ENCODE measurements at places on chromosomes 6 and 20.

DNA sequence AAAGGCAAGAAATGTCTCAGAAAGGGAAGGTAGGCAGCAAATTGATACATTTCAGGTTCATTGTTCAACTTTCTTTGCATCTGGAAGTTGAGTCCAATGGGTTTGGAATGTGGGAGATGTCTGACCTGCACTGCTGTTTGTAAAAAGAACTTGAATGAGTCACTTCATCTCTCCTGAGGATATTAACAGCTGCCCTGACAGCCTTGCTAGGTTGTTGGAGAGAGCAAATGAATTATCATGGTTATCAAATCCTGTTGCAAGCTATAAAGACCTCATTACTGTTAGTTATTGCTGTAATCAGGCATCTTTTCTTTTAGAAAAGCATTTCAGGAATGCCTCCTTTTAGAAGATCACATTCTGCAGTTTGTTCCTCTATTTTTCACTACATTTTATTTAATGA is 23.0 kb upstream of the FLRT3 start:
- DNase-seq, result no peak

- no peak for DNase-seq
Observed at GRCh38 chr20:6698056-6698455, 69.4 kb upstream of the BMP2 start.

DNA sequence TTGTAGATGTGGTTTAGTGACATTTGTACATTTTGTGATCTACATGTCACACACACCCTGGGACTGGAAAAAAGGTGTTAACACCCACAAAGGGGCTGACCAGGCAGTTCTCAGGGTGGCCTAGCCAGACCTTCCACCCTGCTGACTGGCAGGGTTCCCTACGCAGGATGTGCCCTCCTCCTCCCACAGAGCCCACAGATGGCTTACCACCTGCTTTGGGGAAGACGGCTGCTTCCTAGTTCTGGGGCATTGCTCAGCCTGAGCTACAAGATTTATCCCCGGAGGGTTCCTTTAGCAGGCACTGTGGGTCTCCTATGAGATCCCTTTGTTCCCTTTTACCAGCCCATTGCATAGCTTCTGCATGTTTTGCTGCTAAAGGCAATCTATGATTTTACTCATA is 35.1 kb downstream of the SNAP25 start:
- no peak for DNase-seq

- no peak for DNase-seq
Observed at GRCh38 chr20:39110819-39111136, 148.6 kb downstream of the DHX35 start.

GRCh38 chr6:106908386-106908840 is 66.1 kb downstream of the CD24 start:
- no peak for DNase-seq

DNA sequence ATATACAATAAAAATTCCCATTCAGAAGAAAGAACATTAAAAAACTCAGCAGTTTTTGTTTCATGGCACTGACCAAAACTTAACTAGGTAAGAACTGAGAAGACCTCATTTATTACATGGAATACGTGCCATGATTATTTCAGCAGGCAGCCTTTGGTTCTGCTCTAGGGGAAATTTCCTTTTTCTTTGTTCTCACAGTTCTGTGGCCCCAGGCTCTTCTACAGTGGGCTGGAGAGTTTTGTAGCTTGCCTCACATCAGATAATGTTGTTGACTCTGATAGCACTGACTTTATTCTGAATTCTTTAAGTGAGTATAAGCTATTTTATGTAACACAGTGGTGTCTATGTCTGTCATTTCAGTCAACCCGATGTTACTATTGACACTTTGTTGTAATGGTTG is 844.3 kb downstream of the TBC1D32 start:
- DNase-seq, result no peak

GRCh38 chr20:18727032-18727508 is 86.5 kb upstream of the SCP2D1 start:
- no peak for DNase-seq

DNA sequence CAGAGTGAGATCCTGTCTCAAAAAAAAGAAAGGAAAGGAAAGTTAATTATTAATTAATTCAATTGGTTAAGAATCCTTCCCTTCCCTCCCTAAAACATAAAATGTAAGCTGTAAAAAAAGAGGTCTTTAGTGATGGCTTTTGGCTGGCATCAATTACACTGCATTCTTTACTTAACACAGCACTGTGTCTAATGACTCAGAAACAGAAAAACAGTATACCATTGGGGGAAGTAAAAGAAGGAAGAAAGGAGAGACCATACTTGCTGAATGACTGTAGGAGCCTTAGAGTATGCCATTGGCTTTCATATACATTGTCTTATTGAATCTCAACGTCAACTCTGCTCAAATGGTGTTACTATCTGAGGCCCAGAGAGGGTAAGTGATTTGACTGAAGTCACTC is 18.3 kb upstream of the CITED2 start:
- no peak for DNase-seq

- no peak for DNase-seq
Observed at GRCh38 chr6:64482631-64483030, 847.0 kb downstream of the PHF3 start.

DNA sequence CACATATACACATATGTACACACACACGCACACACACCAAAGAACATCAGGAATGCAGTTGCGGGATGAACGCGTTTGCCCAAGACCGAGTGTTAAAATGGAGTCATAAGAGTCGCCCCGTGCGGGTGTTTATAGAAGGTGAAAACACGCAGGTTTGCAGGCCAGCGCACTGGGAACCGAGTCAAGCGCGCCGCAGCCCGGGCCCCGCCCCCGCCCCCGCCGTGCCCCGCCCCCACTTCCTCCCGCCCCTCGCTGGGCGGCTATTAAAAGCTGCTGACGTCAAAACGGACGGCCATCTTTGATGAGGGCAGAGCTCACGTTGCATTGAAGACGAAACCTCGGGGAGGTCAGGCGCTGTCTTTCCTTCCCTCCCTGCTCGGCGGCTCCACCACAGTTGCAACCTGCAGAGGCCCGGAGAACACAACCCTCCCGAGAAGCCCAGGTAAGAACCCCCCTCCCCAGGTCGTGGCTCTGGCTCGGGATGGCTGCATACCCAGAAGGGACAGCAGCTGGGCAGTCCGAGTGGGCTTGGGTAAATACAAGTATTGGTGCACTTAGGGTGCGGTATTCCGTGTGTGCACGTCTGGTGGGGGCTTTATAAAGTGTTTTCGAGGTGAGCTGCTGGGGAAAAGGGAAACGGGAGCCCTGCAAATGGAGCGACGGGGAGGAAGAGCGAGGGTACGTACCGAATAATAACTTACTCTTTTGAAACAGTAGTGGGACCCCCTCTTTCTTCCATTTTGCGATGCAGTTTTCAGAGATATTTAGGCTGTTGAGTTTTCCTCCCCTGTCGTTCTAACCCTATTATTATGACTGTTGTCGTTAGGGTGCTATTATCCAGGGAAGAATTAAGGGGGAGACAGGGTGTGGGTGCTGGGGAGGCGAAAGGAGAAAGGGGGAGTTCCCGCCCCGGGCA is at the start of gene SNAP25:
Gene SNAP25 (plus strand): TSS at position 295 of the 916 bp plus-strand sequence. CDS start 56,662 bp downstream, outside the sequence.
- DNase-seq, result peak; percentile 70

DNA sequence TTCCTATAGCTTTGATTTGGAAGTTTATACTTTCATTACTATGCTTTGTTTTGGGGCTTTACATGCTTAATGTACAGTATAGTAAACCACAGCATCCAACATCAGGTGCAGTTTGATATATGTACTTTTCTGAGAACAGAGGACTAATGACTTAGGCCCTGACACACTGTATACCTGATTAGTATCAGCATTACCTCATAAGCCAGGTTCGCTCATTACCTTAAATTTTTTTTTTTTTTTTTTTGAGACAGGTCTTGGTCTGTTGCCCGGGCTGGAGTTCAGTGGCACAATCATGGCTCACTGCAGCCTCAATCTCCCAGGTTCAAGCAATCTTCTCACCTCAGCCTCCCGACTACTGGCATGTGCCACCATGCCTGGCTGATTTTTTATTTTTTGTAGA is 28.4 kb downstream of the CD109 start:
- DNase-seq, result no peak

DNA sequence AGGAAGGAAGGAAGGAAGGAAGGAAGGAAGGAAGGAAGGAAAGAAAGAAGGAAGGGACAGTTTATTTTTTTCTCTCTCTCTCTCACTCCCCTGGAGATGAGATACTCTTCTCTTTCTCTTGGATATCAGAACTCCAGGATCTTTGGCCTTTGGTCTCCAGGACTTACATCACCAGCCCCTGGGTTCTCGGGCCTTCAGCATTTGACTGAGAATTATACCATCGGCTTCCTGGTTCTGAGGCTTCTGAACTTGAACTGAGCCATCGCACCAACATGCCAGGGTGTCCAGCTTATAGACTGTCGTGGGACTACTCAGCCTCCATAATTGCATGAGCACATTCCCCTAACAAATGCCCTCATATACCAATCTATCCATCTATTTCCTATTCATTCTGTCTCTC is 69.4 kb upstream of the NRSN1 start:
- no peak for DNase-seq

GRCh38 chr6:111828809-111829208 is 44.4 kb downstream of the FYN start:
- no peak for DNase-seq

- DNase-seq, result no peak
Observed at GRCh38 chr6:140205795-140206593, 831.5 kb upstream of the CITED2 start.

DNA sequence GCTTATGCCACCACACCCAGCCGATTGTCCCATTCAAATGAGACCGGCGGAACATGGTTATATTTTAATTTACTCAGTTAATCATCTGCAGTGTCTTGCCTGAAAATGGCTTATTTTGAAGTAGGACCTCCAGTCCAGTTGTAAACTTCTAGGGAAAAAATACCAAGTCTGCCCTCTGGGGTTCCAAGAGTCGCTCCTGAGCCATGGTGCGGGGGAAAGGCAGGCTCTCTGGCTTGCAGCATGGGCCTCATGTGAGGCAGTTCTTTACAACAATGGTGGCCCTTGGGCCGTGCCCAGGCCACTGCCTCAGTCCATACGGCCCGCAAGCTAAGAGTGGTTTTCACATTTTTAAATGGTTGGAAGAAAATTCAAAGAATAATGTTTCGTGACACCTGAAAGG is 62.7 kb upstream of the XRN2 start:
- no peak for DNase-seq

DNA sequence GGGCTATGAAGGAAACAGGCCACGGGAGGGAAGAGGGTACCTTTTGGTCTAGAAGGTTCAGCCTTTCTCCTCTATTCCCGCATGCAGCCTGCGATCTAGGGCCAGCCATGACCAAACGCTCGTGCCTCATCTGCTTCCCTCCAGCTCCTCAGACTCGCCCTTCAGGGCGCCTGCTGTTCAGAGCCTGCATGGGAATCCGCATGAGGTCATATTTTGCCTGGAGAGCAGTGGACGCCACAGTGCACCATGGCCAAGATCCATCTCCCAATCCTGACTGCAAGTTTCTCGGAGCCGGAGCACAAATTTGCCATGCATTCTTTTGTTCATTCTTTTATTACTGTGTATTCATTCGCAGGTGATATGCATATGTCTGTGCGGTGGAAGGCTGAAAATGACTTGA is 608.1 kb downstream of the QKI start:
- no peak for DNase-seq

GRCh38 chr6:39078695-39079094 is 30.1 kb downstream of the GLP1R start:
- no peak for DNase-seq

DNA sequence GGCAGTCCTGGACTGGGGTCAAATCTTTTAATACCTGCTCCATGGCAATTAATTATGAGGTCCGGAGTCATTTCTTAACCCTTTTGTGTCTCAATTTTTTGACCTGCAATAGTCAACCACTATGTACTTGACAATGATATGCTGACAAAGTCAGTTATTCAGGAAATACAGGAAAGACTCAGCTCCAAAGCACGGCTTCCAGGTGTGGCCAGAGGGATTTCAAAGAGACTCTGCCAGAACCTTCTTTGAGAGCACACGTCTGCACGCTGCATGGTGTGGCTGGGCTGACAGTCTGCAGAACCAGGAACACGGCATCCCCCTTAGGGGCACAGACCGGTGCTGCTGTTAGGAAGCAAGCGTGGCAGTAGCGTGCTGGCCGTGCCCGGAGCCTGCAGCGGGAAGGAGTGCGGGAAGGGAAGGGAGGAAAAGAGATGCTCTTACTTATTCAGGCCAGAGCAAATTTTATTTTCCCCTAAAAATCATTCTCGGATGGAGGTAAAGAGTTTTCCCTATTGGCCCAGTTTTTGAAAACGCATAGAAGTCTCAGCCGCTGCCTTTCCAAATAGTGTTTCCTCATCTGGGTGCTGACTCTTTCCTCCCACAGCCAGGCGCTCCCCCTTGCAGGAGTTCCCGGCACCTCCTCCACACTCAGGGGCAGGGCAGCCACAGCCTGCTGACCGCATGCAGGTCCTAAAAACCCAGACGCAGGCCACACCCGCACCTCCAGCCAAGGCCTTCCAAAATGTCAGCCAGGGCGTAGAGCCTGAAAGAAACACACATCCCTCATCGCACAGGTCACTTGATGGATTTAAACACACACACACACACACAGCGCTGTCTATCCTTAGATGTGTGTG is 187.4 kb upstream of the SNX9 start:
- DNase-seq, result no peak

GRCh38 chr20:6770786-6771100 is 3.3 kb downstream of the BMP2 start:
- DNase-seq, result no peak

DNA sequence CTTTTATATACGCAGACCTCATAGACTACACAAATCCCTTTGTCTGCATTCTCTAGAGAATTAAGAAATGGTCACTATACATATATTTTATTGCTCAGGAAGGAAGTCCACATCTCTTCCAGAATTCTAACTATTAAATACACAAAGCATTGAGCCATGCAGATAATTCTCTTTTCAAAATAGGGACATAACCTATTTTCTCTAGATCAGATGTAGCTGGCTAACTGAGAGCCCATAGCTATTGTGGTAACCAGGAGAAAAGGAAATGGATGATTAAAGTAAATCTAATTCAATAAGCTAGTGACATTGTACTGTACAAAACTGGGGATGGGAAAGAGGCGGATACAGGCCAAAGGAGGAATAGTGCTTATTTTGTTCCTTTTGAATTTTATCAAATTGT is 137.2 kb downstream of the BACH2 start:
- no peak for DNase-seq

DNA sequence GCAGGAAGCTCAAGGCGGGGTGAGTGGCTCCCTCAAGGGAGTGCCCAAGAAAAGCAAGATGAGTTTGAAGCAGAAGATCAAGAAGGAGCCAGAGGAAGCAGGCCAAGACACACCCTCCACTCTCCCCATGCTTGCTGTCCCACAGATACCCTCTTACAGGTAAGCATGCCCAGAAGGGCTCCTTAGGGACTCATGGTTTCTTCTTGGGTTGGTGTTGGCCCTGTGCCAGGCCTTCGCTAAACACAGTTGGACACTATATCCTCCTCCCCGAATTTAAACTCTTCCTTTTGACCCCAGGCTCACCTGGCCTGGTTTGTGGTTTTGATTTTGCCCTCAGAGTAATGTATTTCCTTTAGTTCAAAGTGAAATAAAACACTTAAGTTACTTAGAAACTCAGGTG is 5.1 kb downstream of the BRPF3 start:
- DNase-seq, result no peak

DNA sequence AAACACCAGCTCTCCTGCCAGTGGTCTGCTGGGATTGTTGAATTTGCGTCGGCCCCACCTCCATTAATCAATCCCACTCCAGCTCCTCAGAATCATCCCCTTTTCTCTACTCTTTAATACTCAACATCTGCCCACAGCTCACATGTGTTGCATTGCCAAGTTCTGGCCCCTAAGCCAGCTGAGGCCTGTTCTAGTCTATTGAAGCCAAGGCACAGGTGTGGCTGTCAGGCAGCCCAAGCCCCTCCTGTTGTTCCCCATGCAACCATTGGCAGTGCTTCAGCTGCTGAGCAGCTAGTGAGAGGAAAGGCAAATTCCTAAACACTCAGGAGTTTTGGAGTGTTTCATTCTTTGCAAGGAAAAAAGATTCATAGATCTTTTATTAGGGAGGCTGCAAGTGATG is 128.0 kb upstream of the NT5E start:
- DNase-seq, result no peak
